Bone marrow (tissue), 2 donors: ENCODE measurements at places on chromosomes 12 and 14.

- no peak for DNase-seq
Observed at GRCh38 chr14:79668951-79669350, 542.4 kb downstream of the DIO2 start.

- peak; percentile 40 for DNase-seq
Observed at GRCh38 chr14:68911594-68912227, 67.4 kb downstream of the ACTN1 start.

DNA sequence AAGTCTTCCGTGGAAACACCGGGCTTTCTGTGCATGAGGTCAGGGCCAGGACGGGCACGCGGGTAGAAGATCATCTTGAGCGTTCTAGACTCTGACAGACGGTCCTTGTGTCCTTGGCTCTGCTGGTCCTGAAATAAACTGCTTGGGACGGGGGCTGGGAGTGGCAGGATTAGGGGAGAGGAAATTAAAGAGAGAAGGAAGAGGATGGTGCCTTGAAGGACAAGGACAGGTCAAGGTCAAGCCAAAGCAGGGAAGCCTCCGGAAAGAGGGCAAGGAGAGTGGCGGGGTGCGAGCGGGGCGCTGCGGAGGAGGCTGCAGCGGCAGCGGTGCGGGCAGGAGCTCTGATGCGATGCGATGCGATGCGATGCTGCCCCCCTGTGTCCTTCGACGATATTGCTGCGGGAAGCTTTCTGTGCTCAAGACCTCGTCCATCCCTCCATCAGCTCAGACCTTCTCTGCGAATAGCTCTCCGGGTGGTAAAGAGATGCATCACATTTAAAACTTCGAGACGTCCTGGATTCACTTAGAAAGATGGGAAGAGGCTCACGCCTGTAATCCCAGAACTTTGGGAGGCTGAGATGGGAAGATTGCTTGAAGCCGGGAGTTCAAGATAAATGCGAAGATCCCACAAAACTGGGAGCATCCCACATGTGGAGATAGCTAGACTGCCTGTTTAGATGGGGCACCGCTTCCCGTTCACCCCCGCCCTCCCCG, 110.1 kb upstream of the TMEM132D start:
- no peak for DNase-seq

DNA sequence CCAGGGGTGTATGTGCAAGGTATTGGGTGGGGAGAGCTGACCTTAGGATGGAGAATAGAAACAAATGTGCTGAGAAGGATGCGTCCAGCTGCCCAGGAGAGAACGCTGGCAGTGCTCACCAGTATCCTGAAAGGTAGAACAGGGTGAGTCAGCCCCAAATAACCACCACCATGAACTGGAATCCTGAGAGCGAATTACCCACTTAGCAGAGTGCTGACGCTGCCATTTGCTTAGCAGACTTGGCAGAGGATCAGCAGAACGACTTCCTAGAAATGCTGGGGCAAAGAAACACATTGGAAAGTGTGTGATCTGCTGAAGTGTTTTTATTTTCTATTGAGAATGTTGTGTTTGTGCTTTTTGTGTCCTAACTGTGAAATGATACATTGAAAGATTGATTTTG, 213.6 kb downstream of the ADGRD1 start:
- no peak for DNase-seq

DNA sequence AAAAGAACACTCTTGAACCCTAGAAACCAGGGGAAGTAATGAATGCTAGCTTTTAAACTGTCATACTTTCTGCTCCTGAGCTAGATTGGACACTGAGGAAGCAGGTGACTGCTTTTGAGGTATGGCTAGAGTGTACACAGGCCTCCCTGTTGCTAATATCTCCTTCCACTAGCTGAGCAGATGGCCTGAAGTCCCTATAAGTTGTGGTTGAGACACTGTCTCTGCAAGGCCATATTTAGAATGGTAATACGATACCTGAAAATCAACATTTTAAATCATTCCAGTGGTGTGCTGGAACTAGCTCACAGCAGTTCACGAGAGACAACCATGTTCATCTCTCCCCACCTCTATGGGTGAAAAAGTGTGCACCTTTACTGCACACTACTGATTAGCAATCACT, 46.4 kb upstream of the BMP4 start:
- no peak for DNase-seq

- DNase-seq: no peak
Observed at GRCh38 chr14:92785667-92786426, 8.3 kb upstream of the GOLGA5 start.

GRCh38 chr12:30988086-30988485, 61.5 kb downstream of the TSPAN11 start:
- no peak for DNase-seq

DNA sequence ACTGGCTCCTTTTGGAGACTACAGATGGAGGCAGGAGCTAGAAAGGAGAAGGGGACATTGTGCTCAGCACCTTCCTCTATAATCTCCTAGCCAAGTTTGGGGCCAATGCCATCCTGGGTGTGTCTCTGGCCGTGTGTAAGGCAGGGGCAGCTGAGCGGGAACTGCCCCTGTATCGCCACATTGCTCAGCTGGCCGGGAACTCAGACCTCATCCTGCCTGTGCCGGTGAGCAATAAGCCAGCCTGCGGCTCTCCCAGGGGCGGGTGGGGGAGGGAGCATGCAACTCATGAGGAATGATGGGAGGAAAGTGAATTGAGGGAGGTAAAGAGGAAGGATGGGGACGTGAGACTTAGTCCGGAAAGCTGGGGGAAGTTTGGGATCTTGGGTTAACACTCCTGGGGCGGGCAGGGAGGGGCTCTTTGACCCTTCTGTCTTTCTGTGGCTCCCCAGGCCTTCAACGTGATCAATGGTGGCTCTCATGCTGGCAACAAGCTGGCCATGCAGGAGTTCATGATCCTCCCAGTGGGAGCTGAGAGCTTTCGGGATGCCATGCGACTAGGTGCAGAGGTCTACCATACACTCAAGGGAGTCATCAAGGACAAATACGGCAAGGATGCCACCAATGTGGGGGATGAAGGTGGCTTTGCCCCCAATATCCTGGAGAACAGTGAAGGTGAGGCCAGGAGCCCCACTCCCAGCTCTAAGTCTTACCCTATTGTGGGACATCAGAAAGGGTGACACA, 3.3 kb downstream of the ENO2 start:
- DNase-seq: no peak

DNA sequence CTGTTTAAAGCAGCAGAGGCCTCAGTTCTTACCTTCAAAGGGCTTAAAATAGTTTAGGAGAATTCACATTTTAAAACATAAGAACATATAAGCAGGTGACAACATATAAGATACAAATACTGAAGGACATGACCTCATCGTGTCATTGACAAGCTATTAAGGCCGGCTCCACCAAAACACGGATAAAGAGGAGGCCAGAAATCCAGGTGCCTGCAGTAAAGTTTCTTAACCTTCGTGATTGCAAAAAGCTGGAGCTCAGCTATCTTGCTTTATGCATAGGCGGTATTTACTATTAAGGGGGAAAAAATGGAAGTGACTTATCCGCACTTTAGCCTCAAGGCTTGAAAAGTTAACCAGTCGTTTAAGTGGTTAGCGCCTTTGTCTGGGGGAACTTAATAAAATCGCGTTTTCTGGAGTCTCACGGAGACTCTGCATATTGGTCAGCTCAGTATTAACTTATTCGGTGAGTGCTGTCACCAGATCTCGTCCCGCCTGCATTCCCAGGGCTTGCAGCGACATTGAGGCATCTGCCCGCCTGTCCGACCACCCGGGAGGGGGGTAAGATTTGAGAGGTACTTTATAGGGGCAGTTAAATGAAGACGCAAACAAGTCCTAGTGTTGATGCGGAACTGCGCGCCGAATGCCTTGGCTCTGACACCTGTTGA, 1.1 kb upstream of the SP1 start:
- no peak for DNase-seq

DNA sequence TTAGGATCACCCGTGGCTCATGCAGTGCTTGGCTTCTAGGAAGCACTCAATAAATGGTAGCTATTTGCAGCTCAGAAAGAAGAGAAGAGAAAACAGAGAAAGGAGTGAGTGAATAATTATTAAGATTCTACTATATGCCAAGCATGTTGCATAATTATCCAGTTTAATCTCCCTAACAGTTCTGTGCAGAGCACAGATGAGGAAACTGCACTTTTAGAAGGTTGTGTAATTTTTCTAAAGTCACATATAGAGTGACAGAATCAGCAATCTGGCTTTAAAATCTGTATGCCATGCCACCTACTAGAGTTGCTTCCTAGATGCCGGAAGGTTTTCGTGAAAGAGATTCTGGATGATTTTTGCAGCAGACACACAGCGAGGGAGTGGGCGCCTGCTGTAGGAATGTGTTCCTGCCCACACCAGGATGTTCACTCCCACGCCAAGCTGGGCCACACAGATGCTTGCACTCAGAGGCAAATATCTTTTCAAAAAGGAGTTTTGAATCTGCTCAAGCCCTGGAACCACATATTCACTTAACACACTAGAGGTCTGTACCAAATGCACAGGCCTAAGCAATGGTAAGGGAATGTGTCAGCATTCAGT, 50.2 kb upstream of the SMCO2 start:
- no peak for DNase-seq

DNA sequence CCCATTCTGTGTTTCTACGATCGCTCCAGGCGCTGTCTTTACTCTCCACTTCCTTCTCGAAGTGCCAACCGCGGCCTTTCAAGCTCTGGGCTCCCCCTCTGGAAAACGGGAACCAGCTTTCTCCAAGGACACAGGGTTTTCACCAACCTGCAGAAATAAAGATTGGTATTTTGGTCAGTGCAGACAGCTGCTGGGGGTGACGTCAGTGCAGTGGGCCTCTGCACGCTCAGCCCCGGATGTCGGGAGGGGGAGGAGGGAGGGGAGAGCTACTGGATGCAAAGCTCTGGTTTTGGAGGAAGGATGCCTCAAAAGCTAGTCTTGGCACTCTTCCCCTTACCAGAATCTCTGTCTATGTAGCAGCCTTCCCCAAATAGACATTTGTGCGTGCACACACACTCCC, 19.9 kb downstream of the HRK start:
- DNase-seq: no peak

DNA sequence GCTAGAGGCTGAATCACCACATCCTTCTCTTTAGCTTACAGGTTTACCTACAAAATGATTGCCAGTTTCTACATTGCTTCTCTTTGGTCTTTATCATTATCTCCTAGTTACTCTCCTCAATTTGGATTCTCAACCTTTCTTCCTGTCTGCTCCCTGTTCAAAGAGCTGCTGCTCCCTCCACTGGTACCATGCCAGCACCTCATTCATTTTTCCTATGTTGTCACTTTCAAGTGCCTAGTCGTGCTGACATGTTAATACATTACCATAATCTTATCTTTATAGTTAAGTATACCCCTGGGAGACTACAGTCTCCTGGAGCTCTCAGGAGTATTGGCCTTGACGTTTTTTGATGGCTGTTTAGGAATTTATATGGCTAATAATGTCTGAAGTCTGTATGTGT, 14.2 kb downstream of the FRS2 start:
- DNase-seq: no peak

DNA sequence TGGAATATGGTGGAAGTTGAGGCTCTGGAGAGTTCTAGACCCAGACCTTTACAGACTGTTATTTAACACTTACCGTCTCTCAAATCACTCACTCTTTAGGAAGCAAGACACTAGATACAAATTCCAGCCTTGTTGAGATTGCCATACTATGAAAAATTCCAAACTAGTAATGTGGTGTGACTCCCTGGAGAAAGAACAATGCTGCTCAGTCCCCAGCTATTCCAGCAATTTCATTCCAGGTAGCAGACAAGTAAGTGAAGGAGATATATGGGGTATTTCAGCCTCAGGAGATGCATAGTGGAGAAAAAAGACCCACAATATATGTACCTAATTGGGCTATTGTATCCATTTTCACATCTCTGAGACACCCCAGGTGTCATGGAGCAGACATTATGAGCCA, 678.9 kb upstream of the LMO3 start:
- no peak for DNase-seq

GRCh38 chr12:51921017-51921725, 13.9 kb downstream of the ACVRL1 start:
- no peak for DNase-seq

- DNase-seq: no peak
Observed at GRCh38 chr12:14186193-14186502, 179.3 kb upstream of the ATF7IP start.
